ENCODE measurements at places on chromosomes 13 and 19. TPM values are rescaled to one million over a fixed set of nuclear protein-coding genes. Genes with fewer than 3 reads are reported as not detected.

SLC17A7 gene
- total RNA-seq: not detected

SPINT2 gene
- total RNA-seq: 8.7 TPM

LGI4 gene
- 0.17 TPM for total RNA-seq

COMMD6 gene
- total RNA-seq: 56.2 TPM

GPC6 gene
- total RNA-seq: 33.7 TPM

ZNF784 gene
- total RNA-seq: 5.6 TPM

CAPN12 gene
- total RNA-seq: 0.50 TPM

ZNF726 gene
- 0.51 TPM for total RNA-seq

CRLF1 gene
- total RNA-seq: 2.5 TPM

CERS4 gene
- 27.0 TPM for total RNA-seq

ZNF296 gene
- total RNA-seq: not detected

ITPKC gene
- total RNA-seq: 19.5 TPM

GDF15 gene
- total RNA-seq: 210 TPM

MUC16 gene
- total RNA-seq: not detected

SOHLH2 gene
- 0.77 TPM for total RNA-seq

POSTN gene
- 38.0 TPM for total RNA-seq

LENG8 gene
- total RNA-seq: 32.4 TPM

ZNF682 gene
- total RNA-seq: 1.3 TPM

UBL5 gene
- total RNA-seq: 151 TPM

WDR87 gene
- total RNA-seq: not detected

MYO16 gene
- under 0.01 TPM for total RNA-seq

NDFIP2 gene
- total RNA-seq: 35.2 TPM

ZNF492 gene
- 0.50 TPM for total RNA-seq

Measured in fibroblast of lung (primary cell).